ENCODE measurements at places on chromosomes 6 and 20.
A peak's percentile ranks its signal among the peaks of the same experiment; 100 is the strongest.

- no peak for DNase-seq
These were observed 538.3 kb upstream of the BTBD3 start for GRCh38 chr20:11379257-11380011.

DNA sequence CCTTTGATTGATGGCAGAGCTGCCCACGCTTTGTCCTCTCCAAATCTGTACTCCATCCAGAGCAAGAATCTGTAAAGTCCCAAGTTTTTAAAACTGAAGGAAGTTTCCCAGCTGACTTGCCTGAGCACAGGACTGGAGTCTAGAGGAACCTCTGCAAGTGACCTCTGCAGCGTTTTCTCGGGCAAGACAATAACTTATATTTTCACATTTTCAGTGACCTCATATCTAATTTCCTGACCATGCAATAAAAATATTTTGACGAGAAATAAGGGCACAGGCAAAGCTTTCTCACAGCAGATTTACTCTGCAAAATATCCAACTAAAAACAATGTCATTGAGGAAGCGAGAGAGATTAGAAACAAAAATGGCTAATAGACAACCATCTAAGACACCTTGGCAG, 185.5 kb upstream of the SNX9 start:
- no peak for DNase-seq

GRCh38 chr6:33189625-33190448, 2.4 kb downstream of the COL11A2 start:
- no peak for DNase-seq

DNA sequence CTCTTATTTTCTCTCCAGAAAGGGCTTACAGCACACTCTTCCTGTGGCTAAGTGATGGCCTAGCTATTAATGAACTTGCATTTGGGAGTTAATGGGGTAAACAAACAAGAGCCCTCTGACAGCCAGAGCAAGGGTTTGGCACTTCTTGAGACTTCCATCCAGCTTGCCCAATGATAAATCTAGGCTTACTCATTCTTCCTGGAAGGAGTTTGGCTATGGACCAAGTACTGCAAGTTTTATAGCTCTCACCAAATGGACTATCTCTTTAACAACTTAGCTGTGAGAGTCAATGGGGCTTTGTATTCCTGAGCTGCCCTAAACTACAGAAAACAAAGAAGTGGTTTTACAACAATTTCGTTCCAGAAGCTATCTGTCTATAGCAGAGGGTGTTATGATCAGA, 16.7 kb upstream of the PI3 start:
- no peak for DNase-seq

- DNase-seq: no peak
These were observed 67.8 kb upstream of the AGPAT4 start for GRCh38 chr6:161341638-161342037.

DNA sequence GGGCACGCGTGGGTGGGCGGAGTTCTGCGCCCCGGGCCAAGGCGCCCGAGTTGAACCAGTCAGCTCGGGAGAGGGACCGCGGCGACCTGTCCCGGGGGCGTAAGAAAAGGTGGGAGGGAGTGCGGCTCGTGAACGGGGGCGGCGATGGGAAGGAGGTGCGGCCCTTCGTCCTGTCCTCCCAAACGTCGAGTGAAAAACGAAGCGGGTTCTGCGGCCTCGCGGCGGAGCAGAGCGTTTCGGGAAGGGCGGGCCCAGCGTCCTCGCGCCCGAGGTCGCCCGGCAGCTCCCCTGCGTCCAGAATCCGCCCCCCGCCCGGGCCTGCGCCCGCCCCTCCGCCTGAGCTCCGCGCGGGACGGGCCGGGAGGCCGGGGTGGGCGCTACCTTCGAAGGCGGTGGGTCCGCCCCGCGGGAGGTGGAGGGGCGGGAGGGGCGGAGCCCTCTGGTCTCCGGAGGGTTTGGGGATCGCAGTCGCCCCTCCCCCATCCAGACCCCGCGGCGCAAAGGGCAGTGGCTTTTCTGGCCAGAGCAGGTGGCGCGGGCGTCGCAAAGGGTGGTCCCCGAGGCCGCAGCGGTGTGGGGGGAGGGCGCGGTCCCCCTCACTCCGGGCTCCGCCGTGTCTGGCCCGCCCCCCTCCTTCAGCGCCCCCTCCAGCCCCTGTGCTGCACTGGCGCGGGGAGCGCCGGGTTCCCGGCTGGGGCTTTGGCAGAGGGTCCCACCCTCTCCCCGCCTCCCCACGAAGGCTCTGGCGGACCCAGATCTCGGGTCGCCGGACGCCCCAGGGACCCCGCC, 838 bp downstream of the STMN3 start:
- DNase-seq: no peak

DNA sequence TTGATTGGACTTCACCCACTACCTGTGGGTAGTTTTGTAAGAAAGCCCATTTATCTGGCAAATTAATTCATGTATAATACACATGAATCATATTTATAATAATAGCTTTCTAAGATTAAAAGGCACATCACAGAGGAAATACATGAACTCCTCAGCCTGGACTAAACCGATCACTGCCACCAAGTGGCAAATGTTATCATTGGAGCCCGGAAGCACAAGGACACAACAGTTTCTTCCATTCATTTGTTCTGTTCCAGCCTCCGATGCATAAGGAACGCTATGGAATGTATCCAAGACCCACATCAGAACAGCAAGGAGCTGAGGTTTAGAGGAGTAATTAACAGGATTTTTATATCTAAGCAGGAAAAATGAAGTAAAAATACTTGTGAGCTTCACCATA, 13.9 kb upstream of the IPCEF1 start:
- peak; percentile 51 for DNase-seq

DNA sequence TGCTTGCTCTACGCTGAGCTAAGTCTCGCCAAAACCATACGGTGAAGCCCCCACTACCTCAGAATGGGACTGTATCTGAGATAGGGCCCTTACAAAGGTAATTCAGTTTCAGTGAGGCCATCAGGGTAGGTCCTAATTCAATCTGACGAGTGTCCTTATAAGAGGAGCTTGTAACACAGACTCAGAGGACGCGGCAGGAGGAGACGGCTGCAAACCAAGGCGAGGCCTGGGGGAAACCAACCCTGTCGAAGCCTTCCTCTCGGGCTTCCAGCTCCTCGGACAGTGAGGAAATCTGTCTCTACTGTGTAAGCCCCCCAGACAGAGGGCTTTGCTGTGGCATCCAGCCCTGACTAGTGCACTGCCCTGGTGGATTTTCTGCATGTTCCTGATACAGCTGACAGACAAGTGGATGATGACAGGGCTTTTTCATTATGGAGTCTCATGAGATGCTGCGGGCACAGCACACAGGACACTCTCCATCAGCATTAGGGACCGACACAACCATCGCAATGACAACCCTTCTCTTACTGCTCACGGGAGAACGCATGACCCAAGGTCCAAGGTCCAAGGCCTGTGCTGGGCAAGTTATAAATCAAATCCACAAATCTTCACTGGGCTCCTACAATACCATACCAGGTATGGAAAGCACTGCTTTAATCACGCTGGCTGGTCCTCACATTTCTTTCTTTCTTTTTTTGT, 48.2 kb downstream of the SSR1 start:
- DNase-seq: no peak

- no peak for DNase-seq
These were observed 218.8 kb downstream of the ESR1 start for GRCh38 chr6:152026291-152026690.

DNA sequence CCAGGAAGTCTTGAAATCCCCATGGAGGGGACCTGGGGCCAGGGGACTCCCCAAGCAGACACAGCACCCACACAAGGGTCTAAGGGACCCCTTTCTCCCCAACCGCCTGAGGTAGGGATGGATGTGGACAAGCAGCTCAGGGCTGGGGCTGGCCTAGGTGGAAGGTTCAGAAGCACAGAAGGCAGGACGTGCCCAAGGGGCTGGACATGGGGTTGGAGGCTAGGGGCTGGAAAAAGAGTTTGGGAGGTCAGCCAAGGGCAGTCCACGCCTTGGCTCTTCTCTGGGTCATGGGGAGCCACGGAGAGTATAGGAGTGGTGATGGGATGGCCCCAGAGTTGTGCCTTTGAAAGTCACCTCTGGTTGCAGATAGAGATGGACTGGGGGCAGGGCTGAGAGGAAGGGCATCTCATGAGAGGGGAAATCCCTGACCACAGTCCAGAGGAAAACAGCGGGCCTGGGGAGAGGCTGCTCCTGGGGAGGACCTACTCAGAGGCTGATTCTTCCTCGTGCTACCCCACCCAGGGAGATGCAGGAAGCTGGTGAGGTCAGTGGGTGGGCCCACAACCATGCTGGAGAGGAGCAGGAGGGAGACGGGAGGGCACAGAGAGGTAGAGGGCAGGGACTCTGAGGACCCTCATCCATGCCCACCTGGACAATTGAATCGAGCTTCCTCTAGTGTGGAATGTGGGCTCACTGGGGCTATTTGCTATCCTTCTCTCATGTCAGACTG, 2.5 kb upstream of the HSPA12B start:
- DNase-seq: peak; percentile 46

DNA sequence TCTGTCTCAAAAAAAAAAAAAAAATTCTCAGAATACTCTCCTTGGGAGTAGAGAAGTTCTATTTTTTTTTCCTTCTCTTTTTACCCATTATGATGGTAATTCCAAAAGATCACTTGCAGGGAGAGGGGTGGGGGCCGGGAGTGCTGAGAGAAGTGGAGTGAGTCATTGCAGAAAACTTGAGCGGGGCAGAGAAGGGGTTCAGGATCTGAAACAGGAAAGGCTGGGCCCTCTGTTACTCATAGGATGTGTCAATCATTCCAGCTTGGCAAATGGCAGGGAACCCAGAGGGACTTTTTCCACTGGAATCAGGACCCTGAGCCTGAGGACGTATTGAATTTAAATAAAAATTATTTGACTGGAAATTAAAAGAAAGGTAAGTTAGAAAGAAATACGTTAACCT, 111.4 kb upstream of the ARMC2 start:
- peak; percentile 94 for DNase-seq

- DNase-seq: no peak
These were observed 21.0 kb upstream of the PNISR start for GRCh38 chr6:99446076-99446475.

DNA sequence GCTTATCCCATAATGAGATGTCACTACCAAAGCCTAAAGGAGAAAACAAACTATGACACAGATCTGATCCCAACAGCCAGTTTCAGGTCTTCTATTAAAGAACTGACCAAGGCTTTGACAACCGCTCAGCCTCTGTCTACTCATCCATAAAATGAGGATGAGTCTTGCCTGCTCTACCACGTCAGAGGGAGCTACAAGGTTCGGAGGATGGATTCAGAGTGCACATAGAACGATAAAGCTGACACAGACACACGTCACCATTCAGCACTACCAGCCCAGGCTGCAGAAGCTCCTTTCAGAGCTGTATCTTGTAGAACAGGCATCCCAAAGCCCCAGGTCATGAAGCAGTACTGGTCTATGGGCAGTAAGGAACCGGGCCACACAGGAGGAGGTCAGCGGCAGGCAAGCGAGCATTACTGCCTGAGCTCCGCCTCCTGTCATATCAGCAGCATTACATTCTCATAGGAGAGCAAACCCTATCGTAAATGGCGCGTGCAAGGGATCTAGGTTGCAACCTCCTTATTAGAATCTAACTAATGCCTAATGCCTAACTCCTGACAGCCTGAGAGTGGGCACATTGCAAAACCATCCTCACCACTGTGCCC, 25.1 kb downstream of the KIF16B start:
- no peak for DNase-seq

- no peak for DNase-seq
These were observed 118.7 kb downstream of the NFATC2 start for GRCh38 chr20:51423810-51424209.

GRCh38 chr6:106102034-106102433, 15.9 kb downstream of the PRDM1 start:
- no peak for DNase-seq

GRCh38 chr6:119052987-119053386, 25.5 kb downstream of the FAM184A start:
- DNase-seq: no peak

GRCh38 chr6:129586815-129587214, 123.2 kb downstream of the ARHGAP18 start:
- DNase-seq: no peak

DNA sequence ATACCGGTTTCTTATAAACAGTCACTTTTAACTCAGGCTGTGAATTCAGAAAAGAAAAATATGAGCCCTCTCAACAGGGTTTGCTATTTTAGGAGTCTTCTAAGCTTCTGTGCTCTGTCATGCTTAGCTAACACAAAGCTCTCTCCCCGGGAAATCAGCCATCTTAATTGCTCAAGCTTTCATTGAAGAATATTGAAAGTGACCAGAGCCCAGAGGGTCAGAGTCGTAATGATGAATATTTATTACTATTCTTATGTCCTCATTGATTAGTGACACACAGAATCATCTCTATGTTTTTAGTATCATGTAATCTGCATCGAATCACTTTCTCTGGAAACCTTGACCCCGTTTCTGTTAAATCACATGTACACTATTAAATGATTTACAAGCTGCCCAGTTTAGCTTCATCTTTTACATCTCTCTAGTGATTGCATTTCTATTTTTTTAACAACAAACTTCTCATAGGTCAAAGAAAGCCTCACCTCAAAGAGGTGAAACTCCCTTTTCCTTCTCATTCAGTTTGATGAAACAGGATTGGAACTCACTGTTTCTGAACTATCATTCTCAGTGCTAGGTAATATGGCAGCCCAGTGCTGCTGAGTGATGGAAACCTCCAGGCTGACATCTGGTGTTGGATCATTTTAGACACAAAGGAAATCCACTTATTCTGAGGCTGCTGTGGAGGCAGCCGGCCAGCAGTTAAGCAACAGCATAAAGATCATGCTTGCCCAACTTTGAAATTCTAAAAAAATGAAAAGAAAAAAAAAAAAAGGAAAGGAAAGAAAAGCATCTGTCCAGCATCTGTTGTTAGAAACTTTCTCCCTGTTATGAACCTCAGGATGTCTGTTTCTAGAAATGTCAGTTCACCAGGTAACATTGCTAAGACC, 96.3 kb downstream of the RFPL4B start:
- DNase-seq: no peak

- DNase-seq: no peak
These were observed 7.4 kb upstream of the SLC52A3 start for GRCh38 chr20:775679-776135.

DNA sequence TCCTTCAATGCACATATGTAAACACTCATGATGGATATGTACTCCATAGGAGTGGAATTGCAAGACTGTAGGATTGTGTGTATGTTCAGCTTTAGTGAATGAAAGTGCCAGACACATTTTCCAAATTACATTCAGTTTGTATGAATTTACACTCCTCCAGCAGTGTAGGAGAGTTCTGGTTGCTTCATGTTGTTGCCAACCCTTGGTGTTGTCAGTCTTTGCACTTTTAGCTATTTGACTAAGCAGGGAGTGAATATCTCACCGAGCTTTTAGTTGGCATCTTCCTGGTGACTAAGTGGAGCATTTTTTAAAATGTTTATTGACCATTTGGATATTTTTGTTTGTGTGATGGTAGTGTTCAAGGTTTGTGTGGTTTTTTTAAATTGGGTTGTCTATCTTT, 23.9 kb downstream of the NKX2-4 start:
- no peak for DNase-seq

All from inflammatory macrophage treated with lipopolysaccharide for 1 hour (primary cell).